Effector memory CD4-positive, alpha-beta T cell (primary cell): ENCODE measurements at places on chromosomes 3 and 15.

GRCh38 chr15:37093480-37094332 is 6.6 kb downstream of the MEIS2 start:
- H3K27ac ChIP-seq: no peak overlapping the region
- peaks cover 39% of the 10 kb centered on the region for H3K27me3 ChIP-seq
- no peaks in the 10 kb centered on the region for H3K36me3 ChIP-seq
- no peak overlapping the region for H3K4me3 ChIP-seq
- H3K4me1 ChIP-seq: peaks cover 9% of the 10 kb centered on the region
- DNase-seq: no peak

DNA sequence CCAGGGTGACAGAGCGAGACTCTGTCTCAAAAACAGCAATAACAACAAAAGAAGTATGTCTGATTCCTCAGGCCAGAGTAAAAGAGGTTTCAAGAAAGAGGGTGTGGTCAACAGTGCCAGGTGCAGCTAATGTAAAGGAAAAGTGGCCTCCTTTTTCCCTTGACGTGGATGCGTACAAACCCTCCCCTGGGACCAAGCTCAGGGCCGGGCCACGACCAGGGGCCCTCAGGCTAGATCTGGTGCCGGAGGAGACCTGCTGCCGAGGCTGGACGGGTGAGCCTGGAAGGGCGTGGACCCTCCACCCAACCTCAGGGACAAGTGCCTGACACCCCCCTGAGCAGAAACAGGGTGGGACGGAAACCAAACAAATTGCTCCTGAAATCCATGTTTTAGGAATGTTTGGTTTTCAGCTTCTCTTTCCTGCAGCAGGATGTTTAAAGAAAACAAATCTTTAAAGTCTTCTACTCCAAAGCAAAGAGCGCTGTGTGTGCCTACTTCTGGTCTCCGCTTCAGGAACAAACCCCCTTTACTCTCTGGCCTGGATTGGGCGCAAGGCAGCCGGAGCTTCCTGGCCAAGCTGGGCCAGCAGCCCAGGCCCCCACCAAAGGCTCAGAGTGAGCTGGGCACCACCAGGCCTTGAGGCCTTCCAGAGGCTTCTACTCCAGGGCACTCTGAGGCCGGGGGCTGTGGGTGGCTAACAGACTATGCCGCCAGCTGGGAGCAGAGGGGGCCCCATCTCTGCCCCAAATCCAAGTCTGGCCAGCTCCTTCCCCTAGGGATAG is 21.4 kb downstream of the ZDHHC19 start:
- no peaks in the 10 kb centered on the region for H3K36me3 ChIP-seq
- peaks cover 21% of the 10 kb centered on the region for H3K4me1 ChIP-seq
- H3K27ac ChIP-seq: no peak overlapping the region

- no peak for DNase-seq
- no peaks in the 10 kb centered on the region for H3K27me3 ChIP-seq
- H3K27ac ChIP-seq: no peak overlapping the region
- no peaks in the 10 kb centered on the region for H3K36me3 ChIP-seq
- no peak overlapping the region for H3K4me3 ChIP-seq
These were observed 15.3 kb upstream of the RTP4 start for GRCh38 chr3:187352581-187353575.

- no peak overlapping the region for H3K27ac ChIP-seq
- H3K27me3 ChIP-seq: no peaks in the 10 kb centered on the region
- no peak overlapping the region for H3K4me3 ChIP-seq
- H3K36me3 ChIP-seq: no peaks in the 10 kb centered on the region
These were observed 223.3 kb upstream of the ADAMTS9 start for GRCh38 chr3:64911138-64911537.

- H3K36me3 ChIP-seq: no peaks in the 10 kb centered on the region
- H3K27me3 ChIP-seq: no peaks in the 10 kb centered on the region
- no peaks in the 10 kb centered on the region for H3K4me1 ChIP-seq
- DNase-seq: no peak
- H3K27ac ChIP-seq: no peak overlapping the region
- no peak overlapping the region for H3K4me3 ChIP-seq
These were observed 15.7 kb downstream of the THOC7 start for GRCh38 chr3:63847718-63848450.

- no peaks in the 10 kb centered on the region for H3K4me1 ChIP-seq
- DNase-seq: no peak
- H3K4me3 ChIP-seq: no peak overlapping the region
- H3K27ac ChIP-seq: no peak overlapping the region
- peaks cover 4% of the 10 kb centered on the region for H3K36me3 ChIP-seq
- no peaks in the 10 kb centered on the region for H3K27me3 ChIP-seq
These were observed 28.5 kb downstream of the ACKR4 start for GRCh38 chr3:132625613-132626012.

DNA sequence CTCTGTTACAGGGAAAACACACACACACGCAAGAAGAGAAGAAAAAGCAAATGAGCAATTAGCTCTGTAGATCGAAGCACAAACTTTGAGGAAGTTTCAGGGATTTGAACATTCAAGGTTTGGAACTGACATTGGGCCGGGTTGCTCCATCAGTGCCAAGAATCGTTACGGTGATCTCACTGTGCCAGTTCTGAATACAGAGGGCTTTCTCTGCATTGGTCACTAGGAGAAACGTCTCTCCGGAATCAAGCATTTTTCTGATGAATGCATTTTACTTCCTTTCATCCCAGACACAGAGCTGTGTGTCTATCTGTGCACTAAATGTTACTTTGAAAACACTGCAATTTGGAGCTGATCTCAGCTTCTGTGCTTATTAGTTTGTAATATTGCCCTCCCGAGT is 11.2 kb downstream of the HRH1 start:
- H3K4me3 ChIP-seq: no peak overlapping the region
- no peaks in the 10 kb centered on the region for H3K36me3 ChIP-seq
- no peak for DNase-seq
- no peaks in the 10 kb centered on the region for H3K4me1 ChIP-seq

GRCh38 chr15:85010386-85011159 is 28.9 kb downstream of the PDE8A start:
- peaks cover 9% of the 10 kb centered on the region for H3K4me1 ChIP-seq
- no peak overlapping the region for H3K27ac ChIP-seq
- H3K4me3 ChIP-seq: no peak overlapping the region
- no peak for DNase-seq
- no peaks in the 10 kb centered on the region for H3K27me3 ChIP-seq

DNA sequence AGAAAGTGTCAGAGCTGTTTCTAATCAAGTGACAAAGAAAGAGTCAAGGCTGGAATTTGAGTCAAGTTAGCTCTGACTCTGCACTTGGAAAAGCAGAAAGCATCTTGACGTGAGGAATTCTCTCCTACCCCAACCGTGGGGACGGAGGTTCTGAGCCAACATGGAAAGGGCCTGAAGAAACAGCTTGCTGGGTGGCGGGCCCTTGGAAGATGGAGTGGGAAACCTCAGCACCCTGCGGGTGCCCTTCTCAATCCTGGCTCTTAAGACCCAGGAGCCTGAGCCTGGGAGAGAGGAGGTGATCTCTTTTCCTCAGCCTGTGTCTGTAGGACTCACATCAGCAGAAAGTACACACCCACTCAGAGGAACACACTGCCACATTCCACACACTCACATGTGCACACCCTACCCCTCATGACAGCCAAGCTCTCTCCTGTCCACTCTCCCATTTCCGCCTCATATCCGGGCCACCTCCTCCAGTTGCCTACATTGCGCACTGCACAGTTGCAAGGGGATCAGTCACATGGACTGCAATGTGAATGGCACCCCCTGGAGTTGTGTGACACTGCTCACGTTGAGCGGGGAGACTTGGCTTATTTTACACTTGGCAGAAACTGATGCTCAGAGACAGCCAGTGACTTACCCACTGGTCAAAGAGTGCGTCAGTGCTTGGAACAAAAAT is 101.5 kb upstream of the SLC6A6 start:
- no peak overlapping the region for H3K4me3 ChIP-seq
- H3K36me3 ChIP-seq: no peaks in the 10 kb centered on the region
- no peak for DNase-seq
- no peak overlapping the region for H3K27ac ChIP-seq
- peaks cover 6% of the 10 kb centered on the region for H3K4me1 ChIP-seq

DNA sequence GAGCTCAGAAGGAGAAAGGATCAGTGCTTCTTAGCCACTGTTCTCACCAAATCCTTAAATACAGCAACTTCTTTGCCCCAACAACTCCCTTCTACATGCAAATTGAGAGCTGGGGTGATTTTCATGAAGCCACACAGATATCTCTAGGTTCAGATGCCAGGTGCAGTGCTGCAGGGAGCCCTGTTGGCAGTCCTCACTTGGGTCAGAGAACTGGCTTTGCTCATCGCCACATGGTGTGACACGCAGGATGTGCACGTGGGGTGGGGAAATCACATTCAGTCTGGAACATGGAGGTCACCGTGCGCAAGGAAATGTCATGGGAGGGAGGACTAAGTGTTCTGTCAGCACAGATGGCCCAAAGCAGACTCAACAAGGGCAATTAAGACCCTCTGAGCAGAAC is 103.8 kb downstream of the WDR76 start:
- H3K4me1 ChIP-seq: no peaks in the 10 kb centered on the region
- H3K36me3 ChIP-seq: no peaks in the 10 kb centered on the region
- H3K4me3 ChIP-seq: no peak overlapping the region
- no peak for DNase-seq

DNA sequence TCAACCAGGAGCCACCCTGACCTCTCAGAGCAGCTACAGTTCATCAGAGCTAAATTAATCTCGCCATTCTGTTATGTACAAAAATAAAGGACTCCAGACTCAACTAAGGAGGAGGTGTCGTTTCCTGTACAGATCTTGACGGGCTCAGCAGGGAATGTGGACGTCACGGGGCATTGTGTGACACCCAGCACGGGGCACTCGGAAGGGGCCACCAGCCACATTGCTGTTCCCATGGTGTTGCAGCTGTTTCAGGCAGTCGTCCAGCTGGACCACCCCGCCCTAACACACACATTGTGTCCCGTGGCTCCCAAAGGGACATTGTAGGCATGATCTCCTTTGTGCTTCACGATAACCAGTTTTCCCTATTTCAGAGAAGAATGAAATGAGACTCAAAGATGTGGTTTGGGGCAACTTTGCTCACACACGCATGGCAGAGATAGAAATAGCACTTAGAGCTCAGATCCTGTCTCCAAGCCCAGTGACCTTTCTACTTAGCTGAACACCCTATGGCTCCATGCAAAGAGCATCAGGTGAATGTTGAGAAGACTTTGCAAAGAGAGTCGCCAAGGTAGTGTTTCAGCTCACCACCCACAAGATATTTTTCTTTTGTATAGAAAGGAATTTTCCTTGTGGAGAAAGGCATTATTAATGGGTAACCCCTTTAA is 5.5 kb downstream of the SSUH2 start:
- H3K4me3 ChIP-seq: no peak overlapping the region
- H3K4me1 ChIP-seq: no peaks in the 10 kb centered on the region
- no peak for DNase-seq
- no peaks in the 10 kb centered on the region for H3K36me3 ChIP-seq
- no peak overlapping the region for H3K27ac ChIP-seq

DNA sequence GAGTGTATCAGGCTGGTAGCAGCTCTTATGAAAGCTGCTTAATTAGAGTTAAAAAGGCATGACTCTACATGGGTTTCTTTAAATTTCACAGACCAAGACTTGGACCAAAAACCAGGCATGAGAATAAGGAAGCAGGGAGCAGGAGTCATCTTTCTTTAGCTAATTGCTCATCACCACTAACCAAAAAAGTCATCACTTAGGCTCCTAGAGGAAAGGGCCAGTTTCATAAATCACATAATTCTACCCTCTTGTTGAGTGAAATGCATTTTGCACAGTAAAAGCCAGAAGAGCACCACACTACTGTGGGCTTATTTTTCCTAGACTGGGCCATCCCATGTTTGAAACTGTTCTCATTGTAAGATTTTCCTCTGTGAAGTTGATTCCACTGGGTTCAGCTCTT is 175.6 kb downstream of the GREM1 start:
- DNase-seq: no peak
- H3K27ac ChIP-seq: no peak overlapping the region
- no peak overlapping the region for H3K4me3 ChIP-seq
- H3K4me1 ChIP-seq: no peaks in the 10 kb centered on the region

DNA sequence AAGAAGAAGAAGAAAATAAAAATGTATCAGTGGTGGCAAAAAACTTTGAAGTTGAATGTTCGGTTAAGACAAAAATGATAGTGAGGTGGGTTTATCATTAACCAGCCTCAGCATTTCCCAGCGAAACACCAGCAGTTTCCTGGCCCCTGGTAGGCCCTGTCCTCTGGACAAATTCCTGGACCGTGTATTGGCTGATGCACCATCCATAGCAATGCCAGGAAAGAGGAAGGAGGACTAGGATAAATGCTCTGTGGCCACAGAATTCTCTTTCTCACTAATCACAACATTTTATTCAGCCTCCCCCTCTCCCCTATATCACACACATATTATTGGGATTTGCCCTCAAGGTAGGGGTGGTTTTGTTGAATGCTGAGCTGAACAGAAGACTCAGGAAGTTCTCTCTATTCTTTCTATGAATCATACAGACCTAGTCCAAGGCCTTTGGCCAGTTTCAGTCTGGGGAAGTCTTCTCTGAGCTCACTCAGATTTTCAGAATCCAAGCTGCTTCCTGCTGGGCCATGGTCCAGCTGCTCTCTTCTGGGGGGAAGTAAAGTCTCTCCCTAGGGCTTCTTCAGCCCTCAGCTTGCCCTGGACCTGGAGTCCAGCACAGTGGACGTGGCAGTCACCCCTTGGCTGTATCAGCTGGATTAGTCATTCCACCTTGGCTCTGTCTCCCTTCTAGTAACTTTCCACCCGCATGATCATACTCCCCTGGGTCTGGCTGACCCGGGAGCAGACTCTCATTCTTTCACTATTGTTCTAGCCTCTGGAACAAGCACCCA is 27.6 kb downstream of the SLC28A1 start:
- no peaks in the 10 kb centered on the region for H3K27me3 ChIP-seq
- H3K27ac ChIP-seq: no peak overlapping the region
- H3K4me3 ChIP-seq: no peak overlapping the region
- H3K4me1 ChIP-seq: no peaks in the 10 kb centered on the region

- no peaks in the 10 kb centered on the region for H3K36me3 ChIP-seq
- H3K27me3 ChIP-seq: no peaks in the 10 kb centered on the region
- no peaks in the 10 kb centered on the region for H3K4me1 ChIP-seq
These were observed 5.1 kb downstream of the PATL2 start for GRCh38 chr15:44705986-44706385.

DNA sequence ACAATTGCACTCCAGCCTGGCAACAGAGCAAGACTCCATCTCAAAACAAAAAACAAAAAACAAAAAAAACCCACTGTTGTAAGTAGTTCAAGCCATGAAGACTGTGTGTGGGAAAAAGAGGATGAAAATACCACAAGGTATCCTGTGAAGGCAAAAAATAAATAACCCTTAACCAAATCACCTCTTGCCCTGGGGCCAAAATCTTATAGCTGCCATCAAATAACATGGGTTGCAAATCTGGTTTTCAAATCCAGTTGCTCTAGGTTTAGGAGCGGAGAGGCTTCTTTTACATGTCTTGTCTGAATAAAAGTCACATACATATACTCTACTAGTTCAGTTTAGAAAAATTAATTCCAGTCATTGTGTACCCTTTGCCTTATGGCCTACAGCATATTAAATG is 87.0 kb upstream of the STT3B start:
- DNase-seq: no peak
- H3K36me3 ChIP-seq: no peaks in the 10 kb centered on the region

DNA sequence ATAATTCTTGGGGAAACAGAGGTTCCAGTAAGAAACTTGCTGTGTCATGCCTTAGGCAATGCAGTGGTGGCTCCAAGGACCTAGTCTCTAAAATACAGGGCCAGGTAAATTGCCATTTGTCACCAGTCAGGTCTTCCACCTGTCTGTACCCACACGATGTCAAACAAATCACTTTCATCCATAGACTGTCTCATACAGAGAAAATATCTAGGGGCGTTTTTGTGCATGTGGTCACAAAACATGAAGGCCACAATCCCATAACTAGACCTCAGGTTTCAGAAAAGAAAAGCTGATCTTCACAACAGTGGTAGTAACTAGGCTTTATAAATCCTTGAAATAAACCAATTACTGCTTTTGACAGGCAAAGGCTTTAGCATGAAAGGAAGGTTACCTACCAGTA is 92.3 kb downstream of the SLC9A9 start:
- H3K4me3 ChIP-seq: no peak overlapping the region
- DNase-seq: no peak
- H3K4me1 ChIP-seq: peaks cover 14% of the 10 kb centered on the region
- H3K27me3 ChIP-seq: no peaks in the 10 kb centered on the region
